Gastroesophageal sphincter (tissue), 4 donors: ENCODE measurements at places on chromosomes 7 and 10. TPM values are rescaled to one million over a fixed set of nuclear protein-coding genes. Genes with fewer than 3 reads are reported as not detected.

KCNH2 gene
- total RNA-seq, result 63.8 TPM

TRIM50 gene
- total RNA-seq, result 0.27 TPM

KNDC1 gene
- total RNA-seq, result 3.4 TPM

NRF1 gene
- total RNA-seq, result 7.8 TPM

GOLGA7B gene
- 0.15 TPM for total RNA-seq

LRRN3 gene
- total RNA-seq, result 0.23 TPM

WEE2 gene
- total RNA-seq, result not detected

TYW1B gene
- total RNA-seq, result 4.5 TPM

MYL7 gene
- total RNA-seq, result not detected

GNAT3 gene
- total RNA-seq, result not detected

TEX47 gene
- total RNA-seq, result not detected

DNA sequence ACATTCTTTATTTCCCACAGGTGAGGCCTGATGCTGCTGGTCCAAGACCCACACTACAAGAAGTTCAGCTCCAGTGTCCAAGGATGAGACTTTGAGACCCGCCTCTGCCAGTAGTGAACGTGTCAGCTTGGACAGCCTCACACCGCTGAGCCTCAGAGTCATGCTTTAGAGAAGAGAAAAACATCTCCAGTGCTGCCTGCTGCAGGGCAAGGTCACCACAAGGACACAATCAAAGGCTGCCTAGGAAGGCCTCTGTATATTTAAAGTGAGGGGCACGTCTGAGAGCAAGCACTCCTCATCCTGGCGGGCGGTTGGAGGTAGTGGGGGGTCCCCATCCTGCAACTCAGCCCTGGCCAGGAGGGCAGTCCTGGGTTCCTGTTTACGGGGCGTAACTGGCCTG lies 19.3 kb downstream of the FGFR2 start:
- peak; percentile 34 for ATAC-seq

GRCh38 chr7:66326501-66327215 lies 121.5 kb downstream of the TPST1 start:
- ATAC-seq, result peak; percentile 78

- no peak for ATAC-seq
These were observed 14.9 kb upstream of the SP4 start for GRCh38 chr7:21412957-21413356.

DNA sequence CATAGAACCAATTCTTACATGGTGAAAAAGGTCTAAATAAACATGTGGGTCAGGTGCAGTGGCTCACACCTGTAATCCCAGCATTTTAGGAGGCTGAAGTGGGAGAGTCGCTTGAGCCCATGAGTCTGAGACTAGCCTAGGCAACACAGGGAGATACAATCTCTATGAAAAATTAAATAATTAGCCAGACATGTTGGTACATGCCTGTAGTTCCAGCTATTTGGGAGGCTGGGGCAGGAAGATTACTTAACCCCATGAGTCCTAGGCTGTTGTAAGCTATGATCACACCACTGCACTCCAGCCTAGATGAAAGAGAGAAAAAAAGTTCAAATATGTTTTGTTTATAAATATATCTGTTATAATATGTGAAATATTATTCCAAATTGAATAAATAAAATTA lies 643.6 kb downstream of the IPMK start:
- no peak for ATAC-seq

DNA sequence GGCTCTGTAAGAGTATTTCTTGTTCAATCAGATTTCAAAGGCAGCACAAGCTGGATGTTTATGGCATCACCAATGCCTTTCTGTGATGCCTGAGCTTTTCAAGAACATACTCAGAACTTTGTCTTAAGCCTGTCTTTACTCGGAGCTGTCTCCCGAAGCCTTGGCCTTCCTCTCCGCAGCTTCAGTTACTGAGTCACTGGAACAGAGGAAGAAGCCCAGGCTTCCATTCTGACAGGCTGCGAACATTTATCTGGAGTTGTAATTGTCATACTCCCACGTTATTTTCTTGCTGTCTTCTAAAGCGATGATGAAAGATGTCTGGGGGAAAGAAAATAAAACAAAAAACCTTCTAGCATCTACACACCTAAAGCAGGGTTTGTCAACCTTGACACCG lies 43.9 kb downstream of the GRK5 start:
- peak; percentile 20 for ATAC-seq

DNA sequence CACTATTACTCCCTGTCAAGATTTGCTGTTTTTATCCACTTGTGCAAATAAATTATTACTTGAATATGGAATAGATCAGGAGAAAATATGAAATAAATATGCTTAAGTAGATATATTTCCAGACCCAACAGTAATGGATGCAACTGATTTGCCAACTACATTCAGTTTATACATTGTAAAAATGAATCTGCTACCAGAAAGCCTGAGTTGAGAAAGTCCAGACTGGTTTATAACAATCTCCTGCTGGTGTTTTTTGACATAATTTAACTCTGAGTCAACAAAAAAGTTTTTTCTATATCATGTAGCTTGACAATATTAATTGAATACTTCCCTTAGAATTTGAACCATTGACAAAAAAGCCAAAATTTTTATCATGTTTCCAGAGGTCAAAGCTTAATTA lies 265.8 kb upstream of the SEMA3D start:
- ATAC-seq, result no peak

GRCh38 chr7:126570845-126571244 lies 681.9 kb downstream of the GRM8 start:
- ATAC-seq, result no peak

DNA sequence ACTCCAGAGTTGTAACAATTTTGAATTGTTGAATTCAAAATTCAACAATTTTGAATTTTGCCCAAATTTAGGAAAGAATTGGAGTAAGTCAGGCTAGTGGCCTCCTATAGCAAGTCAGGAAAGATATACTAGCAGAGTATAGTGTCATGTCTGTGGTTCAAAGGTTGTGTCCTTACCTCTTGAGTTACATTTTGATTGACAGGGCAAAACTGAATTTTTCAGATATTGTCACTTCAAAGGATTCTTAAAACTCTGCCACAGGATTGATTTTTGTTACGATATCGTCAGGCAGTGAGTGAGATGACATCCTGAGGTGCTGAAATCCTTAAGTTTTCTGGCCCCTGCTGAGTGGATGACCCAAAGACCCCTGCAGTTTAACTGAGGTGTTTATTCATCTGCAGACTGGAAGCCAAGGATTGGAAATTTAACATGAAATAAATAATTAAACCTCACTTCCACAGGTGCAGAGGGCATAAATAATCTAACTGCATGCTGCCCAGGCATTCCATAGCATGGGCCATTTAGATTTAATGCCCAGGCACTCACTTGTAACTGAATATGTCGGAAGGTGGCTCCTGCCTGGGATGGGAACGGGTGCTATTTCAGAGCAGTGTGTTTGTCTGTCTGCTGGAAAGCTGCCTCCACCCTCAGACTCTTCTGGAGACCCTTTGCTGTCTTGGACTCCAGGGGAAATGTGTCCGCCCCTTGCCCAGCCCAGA lies 50.8 kb downstream of the RBM20 start:
- ATAC-seq, result no peak

DNA sequence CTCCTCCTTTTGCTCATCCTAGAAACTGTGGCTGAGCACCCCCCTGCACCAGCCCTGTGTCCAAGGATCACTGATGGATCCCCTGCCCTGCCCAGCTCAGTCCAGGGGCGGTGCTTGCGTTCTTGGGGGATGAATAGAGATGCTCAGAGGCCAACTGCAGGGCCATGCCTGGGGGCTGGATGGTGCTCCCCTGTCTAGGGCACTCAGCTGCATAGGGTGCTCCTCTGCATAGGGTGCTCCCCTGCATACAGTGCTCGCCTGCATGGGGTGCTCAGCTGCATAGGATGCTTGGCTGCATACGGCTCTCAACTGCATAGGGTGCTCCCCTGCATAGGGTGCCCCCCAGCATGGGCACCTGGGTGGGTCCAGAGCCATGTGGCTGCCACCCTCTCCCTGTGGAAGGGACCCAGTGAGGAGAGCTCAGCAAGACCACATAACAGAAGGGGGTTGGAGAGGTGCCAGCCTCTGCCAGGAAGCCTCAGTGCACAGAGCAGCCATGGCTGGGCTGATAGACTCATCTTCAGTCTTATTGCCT lies 95.0 kb downstream of the BMS1 start:
- no peak for ATAC-seq

GRCh38 chr10:58177362-58177947 lies 90.2 kb downstream of the IPMK start:
- no peak for ATAC-seq

DNA sequence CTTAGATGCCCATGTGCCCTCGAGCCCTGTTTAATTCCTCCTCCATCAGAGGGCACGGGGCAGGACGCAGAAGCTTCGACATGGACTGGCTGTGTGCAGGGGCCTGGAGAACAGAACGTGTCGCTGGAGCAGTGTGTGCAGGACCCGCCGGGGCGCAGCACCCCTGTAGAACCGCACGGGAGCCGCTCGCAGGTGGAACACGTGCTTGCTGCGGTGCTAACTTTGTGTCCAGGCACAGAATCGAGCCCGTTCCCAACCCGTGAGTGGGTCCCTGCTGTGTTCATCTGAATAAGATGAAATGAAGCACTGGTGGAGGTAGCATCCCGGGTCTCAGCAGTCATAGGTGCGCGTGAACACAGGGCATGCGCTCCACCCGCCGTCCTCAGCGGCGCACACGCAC lies 116.9 kb downstream of the WDR37 start:
- no peak for ATAC-seq

DNA sequence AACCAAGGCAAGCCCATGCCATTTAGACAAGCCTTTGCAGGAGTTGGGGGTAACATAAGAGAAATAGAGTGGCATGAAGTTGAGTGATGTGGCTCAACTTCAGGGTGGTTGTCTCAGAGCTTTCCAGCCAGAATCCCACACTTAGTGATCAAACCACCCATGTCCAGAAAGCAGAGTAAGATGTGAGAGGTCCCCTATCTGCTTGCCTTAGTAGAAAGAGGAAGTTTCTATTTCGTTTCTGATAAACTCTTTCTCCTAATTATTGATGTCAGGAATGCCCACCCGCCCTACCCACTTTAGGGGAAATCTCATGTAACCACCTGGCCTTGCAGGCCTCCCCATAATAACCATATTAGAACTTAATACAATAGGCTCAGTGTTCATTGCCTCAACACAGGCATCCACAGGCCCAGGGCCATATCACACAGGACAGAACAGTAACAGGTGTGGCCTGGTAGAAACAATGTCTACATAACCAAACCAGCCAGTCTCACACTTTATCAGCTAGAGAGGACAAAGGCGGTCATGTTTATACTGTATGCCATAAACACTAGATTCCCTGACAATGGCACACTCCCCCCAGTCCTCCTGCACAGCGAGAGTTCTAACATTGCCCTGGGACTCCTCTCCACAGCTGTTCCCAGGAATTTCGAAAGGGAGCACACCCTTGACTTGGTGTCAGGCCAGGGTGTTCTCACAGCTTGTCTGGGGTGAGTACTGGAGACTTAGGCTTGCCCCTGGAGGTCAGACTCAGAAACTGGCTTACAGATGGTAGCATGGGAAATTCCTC lies 364.4 kb downstream of the CXCL12 start:
- peak; percentile 56 for ATAC-seq

- ATAC-seq, result peak; percentile 60
These were observed 50.2 kb downstream of the LAMB4 start for GRCh38 chr7:108079648-108080591.

DNA sequence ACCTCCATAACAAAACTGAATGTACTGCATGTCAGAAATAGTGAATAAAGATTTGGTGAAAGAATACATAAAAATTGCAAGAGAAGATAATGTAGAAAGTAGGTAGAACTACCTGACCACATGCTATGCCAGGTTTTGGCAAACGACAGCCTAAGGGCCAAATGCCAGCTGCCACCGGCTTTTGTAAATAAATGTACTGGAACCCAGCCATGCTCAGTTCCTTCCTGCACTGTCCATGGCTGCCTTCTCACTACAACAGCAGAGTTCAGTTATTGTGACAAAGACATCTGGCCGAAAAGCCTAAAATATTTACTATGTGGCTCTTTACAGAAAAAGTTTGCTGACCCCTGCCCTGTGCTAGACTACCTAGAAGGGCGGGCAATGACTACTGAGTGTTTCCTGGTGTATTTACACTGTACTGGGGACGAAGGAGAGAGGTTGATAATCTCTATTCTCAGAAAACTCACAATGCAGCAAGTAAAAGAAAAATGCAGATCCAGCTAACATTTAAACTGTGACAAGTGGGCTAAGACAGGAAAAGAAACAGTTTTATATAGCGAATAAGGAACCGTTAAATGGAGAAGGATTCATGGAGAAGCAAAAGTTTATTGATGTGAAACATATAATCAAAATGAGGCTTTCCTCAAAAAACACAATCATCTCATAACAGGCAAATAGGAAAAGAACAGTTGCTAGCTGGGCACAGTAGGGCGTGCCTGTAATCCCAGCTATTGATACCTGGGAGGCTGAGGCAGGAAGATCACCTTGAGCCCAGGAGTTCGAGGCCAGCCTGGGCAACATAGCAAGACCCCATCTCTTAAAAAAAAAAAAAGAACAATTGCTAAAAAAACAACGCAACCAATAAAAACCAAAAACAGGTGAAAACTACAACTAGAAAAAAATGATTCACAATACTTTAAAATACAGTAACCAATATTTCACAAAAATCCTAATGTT lies 13.7 kb downstream of the KIN start:
- no peak for ATAC-seq

- ATAC-seq, result no peak
These were observed 12.8 kb upstream of the FMC1 start for GRCh38 chr7:139328375-139328774.

- ATAC-seq, result no peak
These were observed 153.3 kb downstream of the ELMO1 start for GRCh38 chr7:37295401-37295800.

GRCh38 chr10:101136007-101136707 lies 5.1 kb downstream of the TLX1 start:
- no peak for ATAC-seq

- ATAC-seq, result no peak
These were observed 80.1 kb downstream of the FRMD4A start for GRCh38 chr10:14250496-14251076.

DNA sequence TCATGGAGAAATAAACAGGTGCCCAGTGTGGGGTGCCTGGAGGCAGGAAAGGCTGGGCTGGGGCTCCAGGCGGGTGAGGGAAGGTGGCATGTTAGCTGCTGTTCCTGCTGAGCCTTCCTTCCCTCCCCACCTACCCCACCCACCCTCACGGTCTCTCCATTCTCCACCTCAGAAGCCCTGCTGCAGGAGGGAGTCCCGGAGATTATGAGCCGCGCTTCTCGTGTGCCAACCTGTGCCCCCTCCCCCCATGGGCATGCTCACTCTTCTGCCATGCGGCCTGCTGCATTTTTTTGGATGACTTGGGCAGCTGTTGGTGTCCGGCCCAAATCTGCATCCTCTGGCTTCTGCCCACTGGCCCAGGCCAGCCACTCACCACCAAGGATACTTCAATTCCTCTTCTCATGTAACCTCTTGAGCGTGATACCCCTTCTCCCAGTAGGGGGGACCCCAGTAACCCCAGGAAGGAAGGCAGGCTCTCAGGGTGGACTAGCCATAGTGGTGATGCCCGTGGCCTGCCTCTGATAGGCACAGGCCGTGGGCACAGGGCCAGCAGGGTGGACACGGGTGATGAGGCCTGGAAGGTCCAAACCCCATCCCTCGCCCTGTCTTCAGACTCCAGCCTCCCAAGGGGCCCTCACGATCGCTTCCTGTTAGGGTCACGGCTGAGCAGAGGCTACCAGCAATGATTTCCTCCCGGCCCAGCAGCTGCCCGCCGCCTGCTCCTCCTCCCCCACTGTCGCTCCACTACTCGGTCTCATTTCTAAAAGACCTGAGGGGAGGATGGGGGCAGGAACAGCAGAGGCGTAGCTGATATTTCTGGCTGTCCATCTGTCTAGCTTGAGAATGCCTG lies 27.8 kb downstream of the UNC5B start:
- no peak for ATAC-seq
